ENCODE measurements at places on chromosomes 5 and 9. TPM values are rescaled to one million over a fixed set of nuclear protein-coding genes. Genes with fewer than 3 reads are reported as not detected.

Gene OCLN
- 0.12 TPM for total RNA-seq

Gene CCL28
- total RNA-seq = 3.1 TPM

Gene PCDHA2
- total RNA-seq = not detected

Gene PRDM9
- total RNA-seq = not detected

Gene MACROH2A1
- 96.3 TPM for total RNA-seq

Gene NOL6
- 28.6 TPM for total RNA-seq

Data from pericardium fibroblast (primary cell).